Vein endothelial cell (primary cell): ENCODE measurements at places on chromosomes 4 and X. TPM values are rescaled to one million over a fixed set of nuclear protein-coding genes. Genes with fewer than 3 reads are reported as not detected.

Gene IL13RA1
- total RNA-seq = 61.4 and 77.4 TPM in 2 replicates

Gene GATA1
- total RNA-seq = not detected in 2 replicates

Gene PAGE2
- not detected in 2 replicates for total RNA-seq

Gene AWAT2
- total RNA-seq = under 0.01 and 0.19 TPM in 2 replicates

Gene ADH1B
- total RNA-seq = not detected in 2 replicates

Gene SH3D19
- 125 and 149 TPM in 2 replicates for total RNA-seq
